ENCODE measurements at places on chromosomes 2 and 18. TPM values are rescaled to one million over a fixed set of nuclear protein-coding genes. Genes with fewer than 3 reads are reported as not detected.

IL1RL1 gene
- polyA plus RNA-seq = 0.09 TPM

CD207 gene
- polyA plus RNA-seq = not detected

ERFE gene
- polyA plus RNA-seq = 0.60 TPM

IL37 gene
- not detected for polyA plus RNA-seq

POMC gene
- polyA plus RNA-seq = not detected

PLB1 gene
- polyA plus RNA-seq = 2.0 TPM

ZNF804A gene
- not detected for polyA plus RNA-seq

SF3B1 gene
- polyA plus RNA-seq = 178 TPM

C2orf66 gene
- 0.14 TPM for polyA plus RNA-seq

COL3A1 gene
- polyA plus RNA-seq = 0.03 TPM

EFR3B gene
- polyA plus RNA-seq = 0.02 TPM

TYMS gene
- 85.9 TPM for polyA plus RNA-seq

CDK5R2 gene
- polyA plus RNA-seq = 0.08 TPM

UGT1A8 gene
- not detected for polyA plus RNA-seq

LCLAT1 gene
- 17.1 TPM for polyA plus RNA-seq

RAB31 gene
- polyA plus RNA-seq = 22.6 TPM

Measured in mammary epithelial cell (primary cell).